ENCODE measurements at places on chromosomes 7 and 10. TPM values are rescaled to one million over a fixed set of nuclear protein-coding genes. Genes with fewer than 3 reads are reported as not detected.

DNA sequence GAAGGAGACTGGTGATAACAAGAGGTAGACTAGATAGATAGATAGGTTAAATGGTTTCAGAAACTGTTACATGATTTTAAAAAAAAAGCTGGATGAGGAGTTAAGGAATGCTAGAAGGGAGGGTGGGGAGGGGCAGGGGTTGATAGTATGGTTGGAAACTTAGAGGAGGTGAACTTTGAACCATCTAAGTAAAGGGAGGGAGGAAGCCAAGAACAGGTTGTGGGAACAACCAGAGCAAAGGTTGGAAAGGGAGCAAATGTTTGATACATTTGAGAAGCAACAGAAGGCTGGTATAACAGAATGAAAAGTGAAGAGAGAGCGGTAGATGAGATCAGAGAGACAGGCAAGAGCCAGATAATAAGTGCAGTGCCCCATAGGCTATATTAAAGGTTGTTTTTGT lies 224.8 kb downstream of the FOXP2 start:
- DNase-seq = no peak

DNA sequence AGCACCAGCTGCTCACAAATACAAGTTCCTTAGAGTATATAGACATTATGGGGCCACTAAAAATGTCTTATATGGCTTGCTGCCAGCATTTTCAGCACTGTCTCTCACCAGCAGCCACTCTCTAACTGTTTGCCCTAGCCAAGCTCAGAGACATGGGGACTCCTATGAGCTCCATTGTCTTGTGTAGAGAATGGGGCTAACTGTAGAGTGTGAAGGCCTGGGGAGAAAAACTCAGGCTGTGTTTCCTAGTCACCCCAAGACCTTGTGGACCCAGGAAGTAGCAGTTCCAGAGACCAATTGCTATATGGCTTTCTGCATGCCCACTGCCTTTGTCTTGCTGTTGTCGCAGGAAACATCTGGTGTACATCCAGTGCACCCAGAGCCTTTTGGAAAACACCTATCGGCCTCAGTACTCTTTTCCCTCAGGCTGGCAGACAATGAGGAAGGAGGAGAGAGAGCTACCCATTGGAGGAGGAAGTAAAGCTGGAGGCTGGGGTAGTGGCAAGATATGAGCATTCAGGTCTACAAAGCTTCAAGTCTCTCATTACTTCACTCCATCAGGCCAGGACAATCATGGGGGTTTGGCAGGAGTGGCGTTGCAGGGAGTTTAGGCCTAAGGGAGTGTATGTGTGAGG lies 28.4 kb downstream of the ENTPD1 start:
- DNase-seq = no peak

Gene SEMA3D
- total RNA-seq = 1.6 TPM

Gene CDHR1
- total RNA-seq = 0.65 TPM
